ENCODE measurements at places on chromosomes 6 and 20.
A peak's percentile ranks its signal among the peaks of the same experiment; 100 is the strongest.

GRCh38 chr6:11427723-11428245, 109.8 kb upstream of the TMEM170B start:
- DNase-seq: no peak

GRCh38 chr6:116029535-116029934, 31.2 kb downstream of the FRK start:
- no peak for DNase-seq

GRCh38 chr20:35637276-35637675, 21.6 kb downstream of the SPAG4 start:
- DNase-seq: no peak

DNA sequence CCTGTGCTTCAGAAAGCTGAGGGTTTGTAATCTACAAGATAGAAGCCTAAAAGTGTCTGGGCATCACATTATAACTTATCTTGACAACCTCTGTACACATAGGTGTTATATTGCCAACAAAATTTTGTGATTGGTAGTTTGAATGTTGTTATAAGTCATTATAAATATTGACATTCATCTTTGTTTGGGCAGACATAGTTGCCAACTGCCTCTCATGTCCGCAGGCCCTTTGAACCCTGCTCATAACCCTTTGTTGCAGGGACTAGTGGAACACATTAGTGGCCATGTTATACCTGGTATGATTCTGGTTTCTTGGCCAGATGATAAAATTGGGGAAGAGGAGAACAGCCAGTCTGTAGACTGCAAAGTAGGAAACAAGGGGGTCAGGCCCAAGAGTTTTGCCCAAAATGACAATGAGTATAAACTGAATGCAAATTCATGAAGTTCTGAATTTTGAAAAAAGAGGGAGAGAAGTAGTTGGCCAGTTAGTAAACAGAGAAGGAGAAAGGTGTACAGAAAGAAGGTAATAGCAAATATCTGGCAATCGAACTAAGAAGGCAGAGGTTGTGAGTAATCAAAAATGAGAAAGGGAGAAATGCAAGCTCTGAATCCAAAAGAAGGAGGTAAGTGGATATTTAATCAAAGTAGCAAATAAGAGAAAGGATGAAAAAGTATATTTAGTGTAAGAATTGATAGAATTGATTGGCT, 21.6 kb upstream of the LMBRD1 start:
- no peak for DNase-seq

GRCh38 chr6:161694995-161695394, 421.1 kb upstream of the AGPAT4 start:
- DNase-seq: peak; percentile 11

DNA sequence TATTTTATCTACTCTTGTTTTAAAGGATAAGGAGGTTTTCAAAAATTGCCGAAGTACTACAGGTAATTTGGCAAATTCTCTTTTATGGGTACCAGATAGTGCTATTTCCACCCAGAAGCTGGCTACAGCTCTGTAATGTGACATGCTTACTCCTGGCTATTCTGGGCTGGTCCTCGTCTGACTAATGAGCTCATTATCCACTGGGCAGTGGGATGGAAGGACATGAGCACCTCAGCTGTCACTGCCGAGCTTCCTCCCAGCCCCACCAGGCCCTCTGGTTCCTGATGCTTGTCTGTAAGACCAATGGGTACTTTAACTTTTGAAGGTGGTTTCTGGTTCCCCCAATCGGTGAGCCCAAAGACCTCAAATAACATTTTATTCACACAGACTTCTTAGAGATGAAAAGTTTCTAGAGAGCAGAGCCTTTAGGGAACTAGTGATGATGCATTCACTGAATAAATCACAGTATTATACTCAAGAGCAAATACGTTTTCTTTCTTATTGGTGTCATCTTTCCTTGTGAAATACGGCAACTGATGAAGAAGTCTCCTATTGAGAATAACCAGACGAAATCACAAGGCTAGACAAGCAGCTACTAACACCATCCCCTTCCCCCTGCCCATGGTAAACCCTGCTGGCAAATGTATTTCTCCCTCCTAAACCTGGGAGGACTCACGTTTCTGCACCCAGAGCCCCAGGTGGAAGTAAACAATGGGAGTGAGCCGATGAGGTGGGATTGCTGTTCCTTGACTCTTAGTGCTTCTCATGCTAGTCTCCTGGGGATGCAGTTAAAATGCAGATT, 80.8 kb downstream of the SLC22A3 start:
- DNase-seq: no peak

DNA sequence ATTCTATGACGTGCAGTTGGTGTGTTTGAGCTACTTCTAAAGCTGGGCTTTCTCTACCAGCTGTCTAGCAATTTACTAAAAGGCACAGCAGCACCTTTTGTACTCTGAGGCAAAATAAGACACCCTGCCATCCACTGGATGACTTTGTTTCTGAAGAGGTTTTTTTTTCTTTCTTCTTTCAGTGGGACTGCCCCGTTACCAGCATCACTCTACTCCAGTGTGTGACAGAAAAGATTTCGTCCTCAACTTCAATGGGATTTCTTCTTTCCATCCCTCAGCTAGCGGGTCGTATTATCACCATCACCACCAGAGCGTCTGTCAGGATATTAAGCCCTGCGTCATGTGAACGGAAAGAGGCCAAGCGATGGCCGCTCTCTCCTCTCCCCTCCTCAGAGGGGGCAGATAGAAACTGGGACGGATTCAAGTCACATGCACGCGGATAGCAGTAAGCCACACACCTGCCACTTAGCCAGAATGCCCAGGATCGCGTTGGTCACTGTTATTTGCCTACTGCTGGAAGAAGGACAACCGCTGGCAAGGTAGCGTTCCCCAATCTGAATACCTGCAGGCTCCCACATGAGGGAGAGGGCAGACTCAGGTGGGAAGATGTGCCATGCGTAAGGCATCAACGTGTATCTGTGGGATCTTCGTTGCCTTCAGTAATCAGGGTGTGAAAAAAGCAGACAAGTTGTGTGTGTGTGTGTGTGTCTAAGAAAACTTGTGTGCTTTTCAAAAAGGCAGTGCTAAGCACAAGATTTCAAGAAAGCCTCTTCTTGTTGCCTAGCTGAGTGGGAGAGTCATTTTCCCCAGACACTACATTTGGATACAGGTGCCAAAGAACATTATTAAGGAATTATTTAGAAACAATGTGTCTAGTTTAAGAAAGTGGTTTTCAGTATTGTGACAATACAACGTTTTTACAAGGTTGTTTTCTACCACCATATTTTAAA, 5.4 kb downstream of the FOXF2 start:
- no peak for DNase-seq

DNA sequence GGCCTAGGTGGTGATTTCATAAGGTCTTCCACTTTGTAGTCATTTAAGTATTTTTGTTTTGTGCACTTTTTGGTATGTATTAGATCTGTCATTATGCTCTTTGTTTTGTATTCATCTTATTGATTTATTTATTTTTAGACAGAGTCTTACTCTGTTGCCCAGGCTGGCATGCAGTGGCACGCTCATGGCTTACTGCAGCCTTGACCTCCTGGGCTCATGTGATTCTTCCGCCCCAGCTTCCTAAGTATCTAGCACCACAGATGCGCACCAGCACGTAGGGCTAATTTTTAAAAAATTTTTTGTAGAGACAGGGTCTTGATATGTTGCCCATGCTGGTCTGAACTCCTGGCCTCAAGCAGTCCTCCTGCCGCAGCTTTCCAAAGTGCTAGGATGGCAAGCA, 30.6 kb downstream of the TPX2 start:
- DNase-seq: no peak

DNA sequence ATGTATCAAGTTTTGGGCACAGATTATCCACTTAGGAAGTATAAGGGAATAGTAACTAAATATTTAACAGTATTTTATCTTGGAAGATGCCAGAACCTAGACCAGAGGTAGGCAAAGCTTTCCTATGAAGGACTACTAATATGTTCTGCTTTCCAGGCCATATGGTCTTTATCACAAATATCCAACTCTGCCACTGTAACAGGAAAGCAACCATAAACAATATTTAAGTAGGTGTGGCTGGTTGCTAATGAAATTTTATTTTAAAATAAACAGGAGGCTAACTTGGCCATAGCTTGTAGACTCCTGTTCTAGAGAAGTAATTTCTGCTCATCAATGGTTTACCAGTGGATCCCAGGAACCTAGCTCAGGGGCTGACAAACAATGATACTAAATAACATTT, 39.4 kb downstream of the NOL7 start:
- no peak for DNase-seq

- no peak for DNase-seq
These were observed 37.9 kb downstream of the SPATA2 start for GRCh38 chr20:49877386-49877921.

DNA sequence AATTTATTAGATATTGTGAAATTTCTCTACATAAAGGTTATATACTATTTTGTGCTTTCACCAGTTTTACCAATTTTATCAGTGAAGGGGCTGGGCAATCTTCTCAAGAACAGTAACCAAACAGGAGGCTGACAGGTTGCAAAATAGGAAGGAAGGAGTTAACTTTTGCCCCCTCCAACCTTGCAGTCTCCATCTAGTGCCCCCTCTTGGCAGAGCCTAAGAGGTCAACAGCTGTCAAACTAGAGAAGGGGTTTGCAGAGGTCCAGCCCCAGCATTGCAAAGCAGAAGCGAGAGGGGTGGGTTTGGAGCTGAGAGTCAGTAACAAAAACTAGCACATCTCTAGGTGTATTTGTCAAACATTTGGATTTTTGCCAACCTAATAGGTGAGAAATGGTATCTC, 391.0 kb downstream of the CDC5L start:
- no peak for DNase-seq

- DNase-seq: no peak
These were observed 21.5 kb upstream of the MAS1L start for GRCh38 chr6:29509239-29509638.

DNA sequence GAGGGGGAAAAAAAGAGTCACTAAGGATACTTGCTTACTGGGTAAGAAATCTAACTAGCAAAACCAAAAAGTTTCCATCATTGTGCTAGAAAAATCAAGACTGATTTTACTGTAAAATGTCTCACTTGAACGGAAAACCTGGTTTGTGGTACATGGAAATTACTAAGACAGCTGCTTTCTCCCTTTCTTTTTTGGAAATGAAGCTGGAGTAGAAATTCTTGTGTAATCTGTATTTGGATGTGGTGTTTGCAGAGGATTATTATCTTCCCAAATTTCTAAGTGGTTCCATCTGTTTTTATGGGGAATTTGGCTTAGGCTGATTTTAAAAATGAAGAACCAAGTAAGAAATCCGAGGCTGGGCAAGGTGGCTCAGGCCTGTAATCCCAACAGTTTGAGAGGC, 20.4 kb downstream of the EPB41L2 start:
- no peak for DNase-seq

GRCh38 chr6:2118136-2118535, 127.3 kb downstream of the GMDS start:
- no peak for DNase-seq

DNA sequence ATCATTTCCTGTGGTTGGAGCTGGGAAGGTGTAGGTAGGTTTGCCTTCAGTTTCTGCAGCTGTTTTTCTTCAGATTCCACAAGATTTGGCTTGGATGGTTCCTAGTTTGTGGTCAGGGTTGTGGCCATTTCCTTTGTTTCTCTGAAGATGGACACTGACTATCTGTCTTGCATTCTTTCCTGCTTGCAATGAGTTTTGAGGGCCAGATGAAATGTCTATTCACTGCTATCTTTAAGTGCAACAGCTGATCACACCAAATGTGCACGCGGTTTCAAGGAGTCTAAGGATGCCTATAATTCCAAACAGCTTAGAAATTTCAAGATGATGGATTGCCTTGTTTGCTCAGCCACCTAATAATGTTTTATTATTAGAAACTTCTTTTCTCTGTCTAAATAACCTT, 28.4 kb downstream of the IL20RA start:
- DNase-seq: no peak

DNA sequence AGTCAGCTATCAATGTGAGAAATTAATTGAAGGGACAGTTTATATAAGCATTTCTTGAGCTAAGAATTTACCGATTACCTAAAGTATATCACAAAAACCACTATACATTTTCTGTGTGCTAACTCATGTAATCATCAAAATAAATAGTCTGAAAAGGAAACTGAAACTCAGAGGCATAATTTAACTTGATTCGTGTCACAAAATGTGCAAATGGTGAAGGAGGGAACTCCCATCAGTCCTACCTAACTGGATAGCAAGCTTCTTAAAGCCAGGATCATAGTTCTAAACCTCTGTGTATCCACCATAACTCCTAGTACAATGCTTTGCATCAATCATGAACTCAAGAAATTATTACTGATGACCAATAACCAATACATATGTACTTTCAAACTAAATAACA, 91.0 kb downstream of the ASCC3 start:
- no peak for DNase-seq

DNA sequence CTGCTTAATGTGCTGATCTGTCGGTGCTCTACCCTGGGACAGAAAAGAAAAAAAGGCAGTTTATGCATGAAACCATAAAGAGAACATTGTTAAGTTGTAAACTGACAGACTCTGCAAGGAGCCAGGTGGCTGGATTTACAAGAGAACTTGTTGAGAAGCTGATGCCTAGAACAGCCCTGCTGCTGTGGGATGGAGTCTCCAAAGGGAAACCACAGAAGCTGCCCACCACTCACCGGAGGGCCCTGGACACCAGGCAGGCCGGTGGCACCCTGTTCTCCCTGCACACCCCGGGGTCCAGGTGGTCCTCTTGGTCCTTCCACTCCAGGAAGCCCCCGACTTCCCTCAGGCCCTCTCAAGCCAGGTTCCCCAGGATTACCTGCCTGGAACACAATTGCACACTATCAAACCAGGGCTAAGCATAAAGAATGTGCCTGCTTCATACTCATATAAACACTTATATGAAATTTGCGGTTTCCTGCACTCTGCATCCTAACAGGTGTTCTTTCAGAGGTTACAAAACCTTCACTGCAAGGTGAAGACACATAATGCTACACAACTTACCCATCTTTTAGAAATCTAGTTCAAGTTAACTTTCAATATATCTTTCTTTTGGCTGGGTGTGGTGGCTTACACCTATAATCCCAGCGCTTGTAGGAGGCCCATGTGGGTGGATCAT, 68.2 kb downstream of the COL9A1 start:
- DNase-seq: no peak

DNA sequence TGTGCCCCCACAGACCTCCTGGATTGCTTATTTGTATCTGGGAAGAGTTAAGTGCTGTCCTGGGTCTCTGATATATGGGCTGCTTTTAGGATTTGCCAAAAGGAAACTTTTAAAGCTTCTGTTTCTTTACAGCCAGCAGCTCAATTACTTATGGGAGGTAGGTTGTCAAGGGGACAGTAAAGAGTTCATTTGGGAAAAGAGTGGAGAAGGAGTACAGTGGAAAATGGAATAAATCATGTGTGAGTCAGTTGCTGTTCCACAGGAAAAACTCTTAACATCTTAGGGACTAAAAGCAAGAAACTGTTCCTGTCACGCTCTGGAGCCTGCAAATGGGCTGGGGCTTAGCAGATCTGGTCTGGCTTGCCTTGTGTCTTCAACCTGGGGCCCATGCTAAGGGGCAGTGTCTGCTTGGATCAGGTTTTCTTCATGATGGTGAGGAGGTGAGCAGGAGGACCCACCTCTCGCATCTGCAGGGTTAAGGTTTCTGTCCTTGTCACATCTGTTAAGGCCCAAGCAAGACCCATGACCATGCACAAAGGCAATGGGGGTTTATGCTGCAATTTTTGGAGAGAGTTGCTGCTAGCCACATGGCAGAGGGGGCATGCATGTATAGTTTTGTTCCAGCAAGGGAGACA, 8.7 kb upstream of the CST1 start:
- no peak for DNase-seq

- no peak for DNase-seq
These were observed 21.3 kb downstream of the STK35 start for GRCh38 chr20:2122936-2123335.

- DNase-seq: no peak
These were observed 53.9 kb downstream of the CDK19 start for GRCh38 chr6:110761371-110761770.
